ENCODE measurements at places on chromosomes 3 and 15.
A peak's percentile ranks its signal among the peaks of the same experiment; 100 is the strongest.

- no peak overlapping the region for H3K27ac ChIP-seq
- no peaks in the 10 kb centered on the region for H3K4me1 ChIP-seq
Measured at GRCh38 chr3:157559401-157559800, 56.2 kb upstream of the VEPH1 start.

DNA sequence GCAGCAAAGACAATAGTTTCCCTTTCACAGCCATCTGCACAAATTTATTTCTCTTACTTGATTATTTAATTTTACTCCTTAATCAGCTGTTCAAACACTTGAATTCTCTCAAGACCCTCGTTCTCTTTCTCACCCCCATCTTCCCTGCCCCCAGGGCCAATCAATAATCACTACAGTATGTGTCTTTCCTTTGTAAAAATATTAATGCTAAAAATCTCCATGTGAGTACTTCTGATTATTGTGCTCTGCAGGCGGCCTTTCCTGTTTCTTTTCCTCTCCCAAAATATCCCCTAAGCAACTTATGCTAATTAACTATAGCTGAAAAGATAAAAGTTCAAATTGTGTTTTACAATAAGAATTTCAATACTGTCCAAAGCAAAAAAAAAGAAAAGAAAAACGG is 617.0 kb upstream of the CBLB start:
- no peak overlapping the region for H3K27ac ChIP-seq
- no peaks in the 10 kb centered on the region for H3K36me3 ChIP-seq
- DNase-seq: no peak
- H3K4me1 ChIP-seq: no peaks in the 10 kb centered on the region
- no peaks in the 10 kb centered on the region for H3K27me3 ChIP-seq

DNA sequence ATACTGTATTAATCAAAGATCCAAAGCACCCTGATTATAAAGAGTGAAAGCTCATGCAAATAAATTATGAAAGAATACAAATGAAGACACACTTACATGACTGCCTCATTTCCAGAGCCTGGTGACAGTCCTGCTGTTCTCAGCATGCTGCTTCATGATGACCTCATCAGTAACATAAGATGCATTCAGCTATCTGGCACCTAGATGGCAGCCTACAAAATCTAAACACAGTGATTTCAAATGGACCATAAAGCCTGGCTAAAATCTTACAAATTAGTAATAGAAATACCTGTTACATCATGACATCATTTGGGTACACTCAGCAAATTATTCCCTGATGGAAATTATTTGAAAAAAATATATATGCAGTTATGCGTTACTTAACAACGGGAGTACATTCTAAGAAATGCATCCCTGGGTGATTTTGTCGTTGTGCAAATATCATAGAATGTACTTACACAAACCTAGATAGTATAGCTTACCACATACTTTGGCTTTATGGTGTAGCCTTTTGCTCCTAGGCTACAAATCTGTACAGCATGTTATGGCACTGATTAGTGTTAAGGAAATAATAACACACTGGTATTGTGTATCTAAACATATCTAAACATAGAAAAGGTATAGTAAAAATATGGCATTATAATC is 207.2 kb downstream of the EPHA3 start:
- H3K4me1 ChIP-seq: no peaks in the 10 kb centered on the region
- H3K4me3 ChIP-seq: no peak overlapping the region
- DNase-seq: no peak
- no peak overlapping the region for H3K27ac ChIP-seq
- H3K36me3 ChIP-seq: no peaks in the 10 kb centered on the region

DNA sequence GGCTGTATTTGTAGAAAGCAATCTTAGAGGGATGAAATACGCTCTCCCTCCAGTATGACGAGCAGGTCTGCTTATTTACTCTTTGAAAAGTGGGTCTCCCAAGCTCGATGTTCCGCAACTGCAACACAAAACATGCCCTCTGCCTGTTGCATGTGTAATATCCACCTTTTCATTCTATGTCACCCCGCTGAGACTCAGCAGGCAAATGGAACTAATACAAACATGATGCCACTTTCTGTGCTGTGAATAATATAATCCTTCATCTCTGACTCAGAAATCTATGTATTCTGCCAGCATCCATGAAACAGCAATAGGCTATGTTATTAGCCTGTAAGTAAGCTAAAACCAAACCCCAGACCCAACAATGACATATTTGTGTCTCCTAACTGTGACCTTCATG is 200.8 kb upstream of the TMCO5A start:
- no peak overlapping the region for H3K4me3 ChIP-seq
- no peaks in the 10 kb centered on the region for H3K36me3 ChIP-seq
- H3K4me1 ChIP-seq: no peaks in the 10 kb centered on the region
- H3K27me3 ChIP-seq: no peaks in the 10 kb centered on the region

- no peaks in the 10 kb centered on the region for H3K36me3 ChIP-seq
- H3K4me3 ChIP-seq: no peak overlapping the region
- no peaks in the 10 kb centered on the region for H3K4me1 ChIP-seq
- H3K27me3 ChIP-seq: peaks cover 2% of the 10 kb centered on the region
- H3K27ac ChIP-seq: no peak overlapping the region
- DNase-seq: no peak
Measured at GRCh38 chr15:62452667-62453066, 287.6 kb upstream of the C2CD4B start.

- H3K27ac ChIP-seq: no peak overlapping the region
- H3K36me3 ChIP-seq: no peaks in the 10 kb centered on the region
- no peak overlapping the region for H3K4me3 ChIP-seq
- H3K27me3 ChIP-seq: no peaks in the 10 kb centered on the region
Measured at GRCh38 chr3:96449803-96450202, 364.6 kb upstream of the EPHA6 start.

GRCh38 chr3:136937175-136937574 is 20.6 kb upstream of the IL20RB start:
- H3K27ac ChIP-seq: no peak overlapping the region
- H3K4me3 ChIP-seq: no peak overlapping the region
- no peaks in the 10 kb centered on the region for H3K4me1 ChIP-seq
- peaks cover 27% of the 10 kb centered on the region for H3K36me3 ChIP-seq

GRCh38 chr15:82113106-82113715 is 67.4 kb upstream of the MEX3B start:
- H3K4me1 ChIP-seq: no peaks in the 10 kb centered on the region
- no peaks in the 10 kb centered on the region for H3K36me3 ChIP-seq

DNA sequence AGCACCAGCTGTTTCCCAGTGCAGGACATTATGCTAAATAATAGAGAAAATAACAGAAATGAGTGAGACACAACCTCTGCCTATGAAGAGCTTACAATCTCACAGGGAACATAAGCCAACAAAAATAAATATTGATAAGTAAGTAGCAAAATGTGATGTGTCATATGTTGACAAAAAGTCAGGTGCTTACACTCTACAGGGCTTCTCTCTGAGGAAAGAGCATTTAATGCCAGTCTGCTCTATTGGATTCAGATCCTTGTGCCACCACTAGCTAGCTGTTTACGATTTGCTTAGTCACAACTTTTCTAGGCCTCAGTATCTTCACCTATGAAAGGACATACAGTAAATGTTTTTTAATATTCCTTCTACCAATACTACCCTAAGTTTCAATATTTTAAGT is 500.9 kb upstream of the NAALADL2 start:
- H3K4me1 ChIP-seq: no peaks in the 10 kb centered on the region
- no peak overlapping the region for H3K4me3 ChIP-seq
- H3K36me3 ChIP-seq: no peaks in the 10 kb centered on the region
- no peak for DNase-seq
- no peak overlapping the region for H3K27ac ChIP-seq

GRCh38 chr15:97248376-97248775 is 712.1 kb upstream of the ARRDC4 start:
- no peak overlapping the region for H3K27ac ChIP-seq
- H3K27me3 ChIP-seq: no peaks in the 10 kb centered on the region
- H3K36me3 ChIP-seq: no peaks in the 10 kb centered on the region
- no peak overlapping the region for H3K4me3 ChIP-seq

- H3K27ac ChIP-seq: no peak overlapping the region
- peak; percentile 16 for DNase-seq
- no peaks in the 10 kb centered on the region for H3K4me1 ChIP-seq
- H3K36me3 ChIP-seq: no peaks in the 10 kb centered on the region
- H3K4me3 ChIP-seq: no peak overlapping the region
Measured at GRCh38 chr3:171704002-171704401, 106.3 kb downstream of the PLD1 start.

DNA sequence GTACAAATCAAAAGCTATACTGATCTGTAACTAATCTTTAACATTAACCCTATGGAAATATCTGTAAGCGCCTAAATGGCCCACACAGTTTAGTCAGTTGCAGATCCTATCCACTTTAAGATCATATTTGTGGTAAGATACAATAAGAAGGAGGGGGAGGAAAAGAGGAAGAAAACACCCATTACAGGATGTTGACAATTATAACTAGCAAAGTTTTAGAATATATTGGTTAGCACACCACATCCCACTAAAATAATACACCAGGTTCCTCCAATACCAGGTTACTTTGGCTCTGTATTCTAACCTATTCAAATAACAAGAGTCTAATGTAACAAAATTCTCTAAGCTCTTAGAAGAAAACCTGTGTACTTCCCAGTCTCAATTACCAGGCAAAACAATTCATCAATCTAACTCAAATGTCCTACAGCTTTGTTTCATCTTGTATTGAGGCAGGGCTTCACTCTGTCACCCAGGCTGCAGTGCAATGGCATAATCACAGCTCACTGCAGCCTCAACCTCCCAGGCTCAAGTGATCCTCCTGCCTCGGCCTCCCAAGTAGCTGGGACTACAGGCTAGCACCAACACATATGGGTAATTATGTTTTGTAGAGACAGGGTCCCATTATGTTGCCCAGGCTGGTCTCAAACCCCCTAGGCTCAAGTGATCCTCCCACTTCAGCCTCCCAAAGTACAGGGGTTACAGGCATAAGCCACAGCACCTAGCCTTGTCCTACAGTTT is 4.2 kb downstream of the SLC4A7 start:
- no peak overlapping the region for H3K4me3 ChIP-seq
- no peak for DNase-seq
- H3K36me3 ChIP-seq: peaks cover 22% of the 10 kb centered on the region
- peaks cover 49% of the 10 kb centered on the region for H3K4me1 ChIP-seq

GRCh38 chr3:124117486-124117885 is 125.6 kb upstream of the ROPN1 start:
- no peaks in the 10 kb centered on the region for H3K4me1 ChIP-seq
- no peak for DNase-seq
- H3K27me3 ChIP-seq: peaks cover 6% of the 10 kb centered on the region
- no peaks in the 10 kb centered on the region for H3K36me3 ChIP-seq
- no peak overlapping the region for H3K4me3 ChIP-seq
- H3K27ac ChIP-seq: no peak overlapping the region

GRCh38 chr3:7209098-7209497 is 348.2 kb downstream of the GRM7 start:
- no peaks in the 10 kb centered on the region for H3K27me3 ChIP-seq
- DNase-seq: no peak
- H3K4me3 ChIP-seq: no peak overlapping the region
- H3K4me1 ChIP-seq: no peaks in the 10 kb centered on the region

GRCh38 chr3:127911421-127911931 is 3.6 kb upstream of the KBTBD12 start:
- no peak for DNase-seq
- no peaks in the 10 kb centered on the region for H3K36me3 ChIP-seq
- no peak overlapping the region for H3K4me3 ChIP-seq
- no peak overlapping the region for H3K27ac ChIP-seq

DNA sequence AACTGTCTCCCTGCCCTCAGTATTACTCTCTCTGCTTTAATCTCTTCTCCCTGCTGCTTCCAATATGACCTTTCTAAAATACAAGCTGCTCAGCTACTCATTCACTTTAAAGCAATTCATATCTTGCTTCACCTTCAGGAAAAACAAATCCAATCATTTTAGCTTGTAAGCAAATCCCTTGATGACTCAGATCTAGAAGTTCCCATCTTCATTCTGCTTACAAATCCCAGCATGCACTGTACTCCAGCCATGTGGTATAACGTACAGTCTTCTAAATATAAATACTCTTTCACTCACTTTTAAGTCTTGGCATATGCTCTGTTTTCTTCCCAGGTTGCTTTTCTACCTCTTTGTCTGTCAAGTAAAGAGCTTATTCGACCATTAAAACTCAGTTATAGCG is 1009.1 kb upstream of the SEMA6D start:
- H3K27ac ChIP-seq: no peak overlapping the region
- no peaks in the 10 kb centered on the region for H3K4me1 ChIP-seq
- no peak for DNase-seq
- no peaks in the 10 kb centered on the region for H3K36me3 ChIP-seq

DNA sequence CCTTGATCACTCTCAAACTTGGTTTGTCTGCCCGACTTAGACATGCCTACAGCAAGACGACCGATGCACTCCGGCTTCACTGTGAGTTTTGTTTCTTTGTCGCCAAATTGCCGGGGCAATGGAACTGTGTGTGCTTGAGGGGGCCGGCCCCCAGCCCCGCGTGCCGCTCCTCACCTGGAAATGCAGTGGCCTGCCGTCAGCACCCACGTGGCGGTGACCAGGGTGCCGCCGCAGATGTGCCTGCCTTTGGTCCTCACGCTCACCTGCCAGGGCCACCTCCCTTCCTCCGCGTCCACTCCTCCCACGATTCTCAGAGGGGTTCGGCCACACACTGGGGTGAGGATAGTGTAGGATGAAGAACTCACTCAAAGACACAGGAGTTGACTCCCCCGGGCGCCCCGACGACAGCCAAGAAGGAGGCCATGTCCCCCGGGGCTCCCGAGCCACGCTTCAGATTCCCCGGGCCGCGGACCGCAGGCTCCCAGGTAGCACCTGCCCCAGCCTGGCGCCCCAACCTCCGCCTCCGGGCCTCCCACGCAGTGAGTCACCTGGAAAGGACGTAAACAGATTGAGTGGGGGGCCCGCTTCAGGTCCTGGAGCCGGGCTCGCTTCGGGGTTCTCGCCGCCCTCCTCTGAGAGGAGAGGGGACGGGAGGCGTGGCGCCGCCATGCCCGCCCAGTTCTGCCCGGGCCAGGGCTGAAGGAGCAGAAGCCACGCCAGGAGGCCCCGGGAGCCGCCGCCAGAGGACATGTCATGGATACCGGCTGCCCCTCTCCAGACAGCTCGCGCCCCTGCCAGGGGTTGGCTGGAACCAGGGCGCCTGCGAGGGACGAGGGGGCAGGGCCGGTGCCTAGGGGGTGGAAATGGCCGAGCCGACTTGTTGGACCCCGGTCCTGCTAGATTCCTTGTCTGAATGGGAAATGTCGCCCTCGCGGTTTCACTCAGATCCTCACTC is 29.6 kb downstream of the MYL3 start:
- no peak overlapping the region for H3K4me3 ChIP-seq
- H3K36me3 ChIP-seq: no peaks in the 10 kb centered on the region
- H3K27ac ChIP-seq: no peak overlapping the region

- DNase-seq: no peak
- H3K27ac ChIP-seq: no peak overlapping the region
- no peaks in the 10 kb centered on the region for H3K4me1 ChIP-seq
- no peaks in the 10 kb centered on the region for H3K36me3 ChIP-seq
Measured at GRCh38 chr15:53296603-53297002, 462.9 kb downstream of the WDR72 start.
